ENCODE measurements at places on chromosomes 5 and 9.

DNA sequence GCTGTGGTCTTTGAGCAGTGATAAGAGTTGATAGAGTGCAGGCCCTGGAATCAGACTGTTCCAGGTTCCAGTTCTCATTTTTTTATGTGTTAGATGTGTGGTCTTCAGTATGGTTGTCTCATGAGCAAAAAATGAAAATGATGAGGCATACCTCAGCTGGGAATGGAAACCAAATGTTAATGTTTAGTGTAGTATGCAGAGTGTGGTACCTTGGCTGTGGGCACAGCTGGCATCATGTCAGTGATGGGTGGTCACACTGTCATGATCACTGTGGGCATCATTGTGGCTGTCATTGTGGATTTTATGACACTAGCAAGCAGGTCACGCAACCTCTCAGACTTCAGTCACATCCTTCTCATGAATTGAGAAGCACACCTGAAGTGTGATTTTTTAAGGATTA is 6.4 kb downstream of the ABLIM3 start:
- no peak for DNase-seq

DNA sequence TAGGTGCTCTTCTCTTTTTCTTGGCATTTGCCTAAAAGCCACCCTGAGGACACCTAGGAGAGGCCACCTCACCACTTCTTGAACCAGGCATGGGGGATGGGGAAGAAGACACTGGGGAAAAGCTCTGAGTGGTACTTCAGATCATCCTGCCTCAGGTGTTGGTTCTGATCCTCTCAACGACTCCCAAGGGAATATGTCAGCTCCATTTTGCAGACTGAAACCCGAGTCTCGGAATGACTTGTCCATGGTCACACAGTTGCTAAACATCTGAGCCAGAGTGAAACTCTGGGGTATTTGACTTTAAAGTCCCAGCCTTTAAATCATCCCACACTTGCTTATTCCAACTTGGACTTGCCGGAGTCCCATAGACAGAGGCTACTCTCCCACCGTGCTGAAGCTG is 120.6 kb upstream of the GABRP start:
- no peak for DNase-seq

GRCh38 chr9:136228107-136228875 is 17.3 kb downstream of the QSOX2 start:
- DNase-seq, result no peak

GRCh38 chr5:40402007-40402364 is 277.7 kb upstream of the PTGER4 start:
- no peak for DNase-seq

GRCh38 chr5:112479418-112479817 is 60.3 kb upstream of the EPB41L4A start:
- no peak for DNase-seq

Measured in NCI-H510A treated with DMSO at 0.1 percent for 48 hours (cell line).